ENCODE measurements at places on chromosomes 1 and 21.

DNA sequence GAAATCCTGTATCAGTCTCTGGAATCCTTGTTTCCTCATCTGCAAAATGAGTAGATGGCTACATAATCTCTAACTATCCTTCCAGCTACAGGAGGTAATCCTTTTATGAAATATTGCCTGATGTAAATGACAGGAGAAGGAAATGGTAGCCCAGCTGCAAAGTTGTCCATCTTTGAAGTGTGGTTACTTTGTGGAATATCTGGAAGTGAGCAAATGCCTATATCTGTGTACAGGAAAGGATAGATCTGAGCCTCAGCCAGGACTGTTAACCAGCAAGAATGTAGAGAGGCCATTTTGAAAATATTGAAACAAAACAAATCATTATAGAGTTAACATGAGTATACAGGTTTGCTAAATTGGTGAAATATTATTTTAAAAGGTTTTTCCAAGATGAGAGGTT lies 74.8 kb upstream of the BMP8A start:
- no peaks in the 10 kb centered on the region for H3K27me3 ChIP-seq
- DNase-seq: no peak
- no peak overlapping the region for H3K4me3 ChIP-seq
- no peak overlapping the region for H3K27ac ChIP-seq

- no peak overlapping the region for H3K27ac ChIP-seq
- H3K4me3 ChIP-seq: no peak overlapping the region
- H3K4me1 ChIP-seq: no peaks in the 10 kb centered on the region
- peaks cover 51% of the 10 kb centered on the region for H3K27me3 ChIP-seq
Observed at GRCh38 chr1:19495799-19496526, 10.6 kb upstream of the CAPZB start.

- H3K27me3 ChIP-seq: no peaks in the 10 kb centered on the region
- H3K4me3 ChIP-seq: no peak overlapping the region
- no peaks in the 10 kb centered on the region for H3K36me3 ChIP-seq
- peaks cover 2% of the 10 kb centered on the region for H3K4me1 ChIP-seq
- DNase-seq: no peak
Observed at GRCh38 chr1:67957066-67957465, 93.4 kb downstream of the DIRAS3 start.

GRCh38 chr1:177053648-177054047 lies 110.9 kb downstream of the ASTN1 start:
- H3K27me3 ChIP-seq: no peaks in the 10 kb centered on the region
- H3K4me1 ChIP-seq: peaks cover 13% of the 10 kb centered on the region
- no peak for DNase-seq
- no peaks in the 10 kb centered on the region for H3K36me3 ChIP-seq
- H3K27ac ChIP-seq: no peak overlapping the region
- H3K4me3 ChIP-seq: no peak overlapping the region

DNA sequence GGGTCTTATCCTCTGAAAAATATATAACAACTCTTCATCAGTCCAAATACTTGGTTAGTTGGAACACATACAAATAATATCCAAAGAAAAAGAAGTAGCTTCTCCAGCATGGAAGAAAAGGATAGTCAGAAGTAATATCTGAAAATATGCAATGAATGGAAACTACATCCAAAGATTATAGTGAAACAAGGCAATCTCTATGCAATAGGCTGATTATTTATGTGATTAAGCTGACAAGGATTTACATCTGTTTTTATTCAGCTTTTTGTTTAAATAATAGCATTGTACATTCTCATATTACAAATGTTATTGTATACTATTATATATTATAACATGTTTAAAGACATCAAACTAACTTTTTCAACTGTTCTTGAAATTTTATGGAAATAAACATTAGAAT lies 15.3 kb upstream of the TGFBR3 start:
- no peak overlapping the region for H3K27ac ChIP-seq
- H3K4me1 ChIP-seq: no peaks in the 10 kb centered on the region
- H3K27me3 ChIP-seq: no peaks in the 10 kb centered on the region
- no peak overlapping the region for H3K4me3 ChIP-seq

DNA sequence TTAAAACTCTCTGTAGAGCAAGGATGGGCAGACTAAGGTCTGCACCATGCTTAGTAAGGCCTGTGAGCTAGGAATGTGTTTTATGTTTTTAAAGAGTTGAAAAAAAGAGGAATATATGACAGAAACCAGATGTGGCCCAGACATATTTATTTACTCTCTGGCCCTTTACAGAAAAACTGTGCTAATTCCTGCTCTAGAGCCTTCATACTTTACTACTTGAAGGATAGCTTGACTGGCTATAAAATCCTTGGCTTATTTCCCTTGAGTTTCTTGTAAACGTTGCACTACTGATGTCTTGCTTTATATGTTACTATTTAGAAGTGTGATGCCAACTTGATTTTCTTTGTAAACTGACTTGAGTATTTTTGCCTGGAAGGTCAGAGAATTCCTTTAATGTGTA lies 33.5 kb downstream of the CTBS start:
- H3K36me3 ChIP-seq: peaks cover 6% of the 10 kb centered on the region
- H3K27me3 ChIP-seq: no peaks in the 10 kb centered on the region
- no peak for DNase-seq
- H3K4me1 ChIP-seq: no peaks in the 10 kb centered on the region

- no peaks in the 10 kb centered on the region for H3K4me1 ChIP-seq
- peaks cover 28% of the 10 kb centered on the region for H3K36me3 ChIP-seq
- no peak for DNase-seq
- H3K4me3 ChIP-seq: no peak overlapping the region
- H3K27me3 ChIP-seq: no peaks in the 10 kb centered on the region
Observed at GRCh38 chr1:174324939-174325338, 122.8 kb upstream of the GPR52 start.

DNA sequence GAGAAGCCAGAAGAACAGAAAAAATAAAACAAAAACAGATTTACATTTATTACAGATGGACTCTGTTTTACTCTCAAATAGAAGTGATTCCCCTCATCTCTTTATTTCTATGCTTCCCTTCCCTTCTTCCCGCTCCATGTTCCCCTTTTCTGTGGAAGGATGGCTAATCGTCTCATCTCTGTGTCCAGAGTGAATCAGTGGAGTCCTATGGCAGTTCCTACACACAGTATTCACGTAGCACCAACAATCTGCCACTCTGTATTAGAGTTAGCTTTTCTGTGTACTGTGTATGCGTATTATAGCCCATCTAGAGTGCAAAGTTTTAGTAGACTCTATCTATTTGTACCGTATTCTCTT lies 6.8 kb upstream of the ERO1B start:
- H3K27ac ChIP-seq: no peak overlapping the region
- H3K4me1 ChIP-seq: peaks cover 30% of the 10 kb centered on the region
- no peak overlapping the region for H3K4me3 ChIP-seq
- DNase-seq: no peak

GRCh38 chr1:247173431-247173830 lies 1.6 kb upstream of the ZNF124 start:
- H3K27ac ChIP-seq: no peak overlapping the region
- H3K4me1 ChIP-seq: peaks cover 6% of the 10 kb centered on the region
- H3K27me3 ChIP-seq: no peaks in the 10 kb centered on the region
- no peak overlapping the region for H3K4me3 ChIP-seq

DNA sequence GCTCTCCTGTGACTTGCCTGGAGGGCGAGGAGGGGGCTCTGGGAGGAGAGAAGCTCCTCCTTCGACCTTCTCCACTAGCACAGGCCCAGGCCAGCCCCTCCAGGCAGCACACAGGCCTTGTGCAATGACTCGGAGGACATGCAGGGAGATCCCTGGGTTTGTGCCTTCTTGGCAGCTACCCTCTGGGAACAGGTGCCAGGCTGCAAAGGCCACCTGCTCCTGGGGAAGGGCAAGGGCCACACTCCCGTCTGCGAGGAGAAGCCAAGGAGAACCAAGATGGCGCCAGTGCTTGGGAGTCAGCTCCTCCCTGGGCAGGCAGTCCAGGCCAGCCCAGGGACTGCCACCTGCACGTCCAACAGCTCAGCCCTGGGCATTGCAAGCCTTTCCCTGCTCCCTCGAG lies 15.3 kb downstream of the CASZ1 start:
- no peak for DNase-seq
- no peaks in the 10 kb centered on the region for H3K27me3 ChIP-seq
- no peak overlapping the region for H3K27ac ChIP-seq
- H3K4me1 ChIP-seq: peaks cover 1% of the 10 kb centered on the region
- H3K36me3 ChIP-seq: no peaks in the 10 kb centered on the region

GRCh38 chr1:44606701-44607281 lies 67.5 kb downstream of the TMEM53 start:
- no peaks in the 10 kb centered on the region for H3K36me3 ChIP-seq
- H3K27ac ChIP-seq: no peak overlapping the region
- H3K4me1 ChIP-seq: peaks cover 13% of the 10 kb centered on the region
- no peak for DNase-seq
- no peak overlapping the region for H3K4me3 ChIP-seq

DNA sequence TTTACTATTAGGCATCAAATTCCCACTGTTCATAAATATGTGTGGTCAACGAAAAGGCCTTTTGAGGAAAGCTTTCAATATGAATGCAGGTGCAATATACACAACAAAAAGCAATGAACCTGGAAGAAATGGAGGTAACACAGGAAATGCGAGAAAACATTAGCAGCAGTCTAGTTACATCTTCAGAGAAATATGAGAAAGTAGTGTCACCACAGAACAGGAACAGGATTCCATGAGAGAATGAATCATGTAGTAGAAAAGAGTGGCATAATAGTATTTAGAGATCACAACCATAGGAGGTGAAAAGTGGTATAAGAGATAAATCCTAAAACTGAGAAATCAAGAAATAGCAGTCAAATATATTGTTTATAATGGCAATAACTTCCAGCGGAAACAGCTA lies 103.7 kb downstream of the AK5 start:
- no peaks in the 10 kb centered on the region for H3K36me3 ChIP-seq
- H3K4me1 ChIP-seq: peaks cover 7% of the 10 kb centered on the region
- H3K27ac ChIP-seq: no peak overlapping the region
- DNase-seq: no peak

DNA sequence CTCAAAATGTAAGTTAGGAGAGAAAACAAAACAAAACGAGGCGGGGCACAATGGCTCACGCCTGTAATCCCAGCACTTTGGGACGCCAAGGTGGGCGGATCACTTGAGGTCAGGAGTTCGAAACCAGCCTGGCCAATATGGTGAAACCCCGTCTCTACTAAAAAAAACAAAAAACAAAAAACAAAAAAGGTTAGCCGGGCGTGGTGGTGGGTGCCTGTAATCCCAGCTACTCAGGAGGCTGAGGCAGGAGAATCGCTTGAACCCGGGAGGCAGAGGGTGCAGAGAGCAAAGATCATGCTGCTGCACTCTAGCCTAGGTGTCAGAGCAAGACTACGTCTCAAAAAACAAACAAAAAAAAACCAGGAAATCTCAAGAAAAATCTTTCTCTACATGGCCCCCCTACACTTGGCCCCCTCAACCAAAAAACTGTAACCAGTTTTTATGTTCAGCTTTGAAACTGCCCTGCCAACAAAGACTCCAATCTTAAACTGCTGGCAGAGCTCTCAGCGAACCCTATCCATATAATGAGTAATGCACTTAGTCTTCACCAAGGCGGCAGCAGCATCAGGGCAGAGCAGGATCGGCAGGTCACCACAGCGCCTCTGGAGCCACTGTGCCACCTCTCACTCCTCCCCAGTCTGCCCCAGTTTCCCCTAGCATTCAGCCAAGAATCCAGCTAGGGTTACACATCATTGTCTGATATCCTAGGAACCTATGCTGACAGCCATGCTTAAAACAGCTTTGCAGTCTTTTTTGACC lies 71.7 kb downstream of the JAK1 start:
- DNase-seq: no peak
- no peak overlapping the region for H3K27ac ChIP-seq
- peaks cover 13% of the 10 kb centered on the region for H3K4me1 ChIP-seq
- H3K27me3 ChIP-seq: peaks cover 2% of the 10 kb centered on the region
- H3K4me3 ChIP-seq: no peak overlapping the region
- no peaks in the 10 kb centered on the region for H3K36me3 ChIP-seq

DNA sequence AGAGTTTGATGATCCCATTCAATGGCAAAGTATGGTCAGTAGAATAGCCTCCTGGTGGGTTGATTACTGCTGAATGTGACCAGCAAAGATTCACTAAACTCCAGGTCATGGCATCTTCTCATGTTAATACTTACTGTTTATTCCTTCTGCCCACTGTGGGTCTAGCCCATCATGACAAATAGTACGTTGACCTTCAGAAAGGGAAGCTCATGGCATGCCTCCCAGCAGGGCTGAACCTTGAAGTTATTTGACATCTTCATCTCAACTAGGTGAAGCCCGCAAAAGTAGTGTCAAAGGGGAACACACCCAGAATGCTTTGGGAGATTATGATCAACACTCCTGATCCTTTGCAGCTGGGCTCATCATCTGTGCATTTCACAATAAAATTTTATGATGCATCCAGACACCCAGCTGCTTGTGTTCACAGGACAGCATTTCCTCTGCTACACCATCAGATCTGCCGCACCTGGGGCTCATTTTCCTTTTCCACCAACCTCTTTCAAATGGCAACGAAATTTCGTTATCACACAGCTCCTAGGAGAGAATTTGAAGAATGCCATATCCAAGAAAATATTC lies 49.6 kb downstream of the HLX start:
- H3K27me3 ChIP-seq: peaks cover 9% of the 10 kb centered on the region
- DNase-seq: no peak
- H3K27ac ChIP-seq: no peak overlapping the region
- H3K4me1 ChIP-seq: peaks cover 18% of the 10 kb centered on the region

DNA sequence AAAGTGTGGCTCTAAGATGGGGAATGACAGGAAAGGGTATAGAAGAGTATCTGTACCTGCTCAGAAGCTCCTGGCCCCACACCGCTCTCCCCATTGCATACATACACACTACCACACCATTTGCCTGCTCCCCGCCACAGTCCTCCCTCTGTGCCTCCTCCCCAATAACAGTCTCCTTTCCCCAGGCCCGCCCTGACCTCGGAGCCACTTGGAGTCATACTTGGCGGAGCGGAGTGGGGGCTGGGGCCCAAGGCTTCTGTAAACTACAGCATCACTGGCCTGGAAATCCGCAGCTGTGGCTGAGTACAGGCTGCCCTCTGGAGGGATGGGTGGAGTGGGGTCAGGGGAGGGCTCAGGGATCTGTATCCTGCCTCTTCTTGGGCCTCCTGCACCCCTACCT lies 8.6 kb downstream of the SEMA6C start:
- H3K36me3 ChIP-seq: peaks cover 28% of the 10 kb centered on the region
- H3K4me3 ChIP-seq: no peak overlapping the region
- peaks cover 22% of the 10 kb centered on the region for H3K27me3 ChIP-seq
- no peaks in the 10 kb centered on the region for H3K4me1 ChIP-seq
